ENCODE measurements at places on chromosomes 1 and 21. TPM values are rescaled to one million over a fixed set of nuclear protein-coding genes. Genes with fewer than 3 reads are reported as not detected.

DNA sequence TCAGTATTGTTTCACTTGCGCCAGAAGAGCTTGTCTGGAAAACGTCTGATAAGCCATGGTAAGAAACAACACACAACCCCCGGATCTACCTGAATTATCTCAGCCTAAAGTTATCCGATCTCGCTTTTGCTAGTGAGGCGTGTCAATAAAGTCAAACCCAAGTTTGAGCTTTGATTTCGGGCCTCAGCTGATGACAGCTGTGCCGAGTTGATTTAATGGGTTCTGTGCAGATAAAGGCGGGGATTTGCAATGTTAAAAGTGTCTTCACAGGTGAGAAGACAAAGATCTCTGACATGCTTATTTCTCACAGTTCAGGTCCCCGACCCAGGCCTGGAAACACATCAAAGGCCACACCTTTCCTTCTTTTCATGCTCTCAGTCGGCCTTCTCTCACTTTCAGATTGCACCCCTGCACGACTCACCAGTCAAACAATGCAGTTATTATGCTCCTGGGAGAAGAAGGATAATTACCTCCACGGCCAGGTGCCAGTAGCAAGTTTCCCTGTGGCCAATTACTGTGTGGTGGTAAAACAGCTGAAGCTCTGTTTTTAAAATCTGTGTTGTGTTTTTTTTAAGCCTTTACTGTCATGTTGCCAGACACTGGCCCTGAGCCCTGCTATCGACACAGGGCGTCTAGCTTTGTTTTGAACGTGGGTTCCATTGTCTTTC, 245.3 kb upstream of the RUNX1 start:
- peaks cover 25% of the 10 kb centered on the region for H3K4me1 ChIP-seq
- peak overlapping the region; percentile 44 for H3K4me3 ChIP-seq
- H3K27me3 ChIP-seq: no peaks in the 10 kb centered on the region
- DNase-seq: peak; percentile 86

DNA sequence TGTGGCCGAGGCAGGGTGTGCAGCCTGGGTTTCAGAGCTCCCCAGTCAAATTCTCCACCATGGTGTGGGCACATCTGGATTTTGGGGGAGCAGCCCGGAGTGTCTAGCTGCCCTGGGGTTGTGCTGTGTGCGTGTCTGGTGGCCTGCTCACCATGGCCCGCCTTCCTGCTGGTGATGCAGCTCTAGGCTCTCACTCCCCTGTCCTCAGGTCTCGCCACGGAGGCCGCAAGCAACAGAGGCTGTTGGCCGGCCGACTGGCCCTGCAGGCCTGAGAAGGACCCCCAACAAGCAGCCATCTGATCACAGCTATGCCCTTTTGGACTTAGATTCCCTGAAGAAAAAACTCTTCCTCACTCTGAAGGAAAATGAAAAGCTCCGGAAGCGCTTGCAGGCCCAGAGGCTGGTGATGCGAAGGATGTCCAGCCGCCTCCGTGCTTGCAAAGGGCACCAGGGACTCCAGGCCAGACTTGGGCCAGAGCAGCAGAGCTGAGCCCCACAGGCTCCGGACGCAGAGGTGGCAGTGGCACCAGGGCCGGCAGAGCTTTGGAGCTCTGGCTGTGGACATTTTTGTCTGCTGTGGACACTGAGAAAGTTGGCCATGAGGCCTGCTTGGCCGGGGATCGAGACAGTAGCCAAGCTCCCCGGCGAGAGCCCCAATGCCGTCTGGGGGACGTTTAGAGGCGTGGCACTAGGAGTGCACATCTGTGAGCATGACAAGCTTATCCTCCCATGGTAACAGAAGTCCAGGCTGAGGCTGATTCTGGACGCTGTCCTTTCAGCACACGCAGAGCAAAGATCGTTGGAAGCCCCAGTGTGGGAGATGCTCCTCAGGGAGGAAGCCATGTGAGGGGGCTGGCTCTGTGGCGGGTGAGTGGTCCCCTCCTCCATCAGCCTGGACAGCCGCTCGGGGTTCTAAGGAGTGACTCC, 8.2 kb downstream of the THAP3 start:
- DNase-seq: no peak
- H3K36me3 ChIP-seq: peaks cover 22% of the 10 kb centered on the region
- no peaks in the 10 kb centered on the region for H3K4me1 ChIP-seq
- no peak overlapping the region for H3K4me3 ChIP-seq

Gene KCNQ4
- total RNA-seq: 4.1 TPM

DNA sequence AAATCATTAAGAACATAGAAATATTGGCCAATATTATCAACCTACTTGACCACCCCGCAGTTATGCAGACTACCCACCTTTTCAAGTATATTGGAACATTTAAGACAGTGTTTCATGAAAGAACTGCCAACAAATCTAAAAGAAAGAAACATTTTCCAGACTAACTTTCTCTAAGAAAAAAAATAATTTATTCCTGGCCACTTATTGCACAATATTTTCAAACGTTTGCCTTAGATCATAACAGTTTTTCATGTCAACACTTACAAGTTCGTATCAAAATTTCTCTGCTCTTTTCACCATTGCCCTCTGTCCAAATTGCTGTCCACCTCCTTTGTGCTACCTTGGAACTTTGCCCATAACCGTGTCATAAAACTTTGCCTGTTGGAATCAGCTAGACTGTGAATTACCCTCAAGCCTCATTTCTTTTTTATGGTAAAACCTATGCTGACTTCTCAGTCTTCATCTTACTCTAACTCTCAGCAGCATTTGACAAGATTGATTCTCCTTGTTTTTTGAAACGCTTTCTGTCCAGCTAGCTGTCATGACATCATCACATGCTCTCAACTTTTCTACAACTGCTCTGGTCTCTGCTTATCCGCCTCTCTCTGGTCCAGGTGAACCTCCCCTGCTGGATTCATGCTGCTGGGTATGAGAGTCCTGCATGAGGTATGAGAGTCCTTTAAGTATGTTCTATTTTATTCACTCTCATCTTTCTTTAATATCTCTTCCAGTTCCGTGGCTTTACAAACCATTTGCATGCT, 92.8 kb upstream of the CHRM3 start:
- no peaks in the 10 kb centered on the region for H3K4me1 ChIP-seq
- H3K36me3 ChIP-seq: no peaks in the 10 kb centered on the region
- H3K4me3 ChIP-seq: no peak overlapping the region
- H3K27me3 ChIP-seq: no peaks in the 10 kb centered on the region

DNA sequence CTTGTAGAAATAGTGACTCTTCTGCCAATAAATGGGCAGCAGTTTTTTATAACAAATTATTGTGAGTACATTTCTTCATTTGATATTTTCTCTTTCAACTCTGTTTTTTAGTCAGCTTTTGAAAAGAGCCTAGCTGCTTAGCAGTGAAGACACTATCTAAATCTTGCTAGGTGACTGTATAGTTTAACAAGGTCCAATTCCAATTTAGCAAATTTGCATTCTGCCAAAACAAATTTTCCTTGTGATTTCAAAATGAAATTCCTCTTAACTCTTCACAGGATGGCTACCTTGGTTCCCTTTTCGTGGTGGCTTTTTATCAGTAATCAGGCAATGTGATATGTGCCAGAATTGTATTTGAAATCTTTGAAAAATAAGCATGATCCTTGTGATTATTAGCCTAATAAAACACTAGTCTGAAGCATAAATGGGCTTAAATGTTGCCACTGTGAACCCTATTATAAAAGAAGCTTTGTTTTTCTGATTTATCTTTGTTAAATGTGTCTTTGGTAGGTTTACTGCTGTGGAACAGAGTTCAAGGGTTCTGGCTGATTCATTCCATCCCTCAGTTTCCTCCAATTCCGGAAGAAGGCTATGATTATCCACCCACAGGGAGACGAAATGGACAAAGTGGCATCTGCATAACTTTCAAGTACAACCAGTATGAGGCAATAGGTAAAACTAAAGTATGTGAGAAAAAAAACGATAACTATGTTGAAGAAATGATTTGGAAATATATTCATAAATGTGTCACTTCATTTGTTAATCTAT, 12.2 kb downstream of the DNASE2B start:
- no peaks in the 10 kb centered on the region for H3K27me3 ChIP-seq
- peaks cover 20% of the 10 kb centered on the region for H3K4me1 ChIP-seq
- no peak overlapping the region for H3K27ac ChIP-seq
- no peak overlapping the region for H3K4me3 ChIP-seq
- DNase-seq: no peak

Gene GJA8
- total RNA-seq: not detected
